ENCODE measurements at places on chromosomes 5 and 9. TPM values are rescaled to one million over a fixed set of nuclear protein-coding genes. Genes with fewer than 3 reads are reported as not detected.

DNA sequence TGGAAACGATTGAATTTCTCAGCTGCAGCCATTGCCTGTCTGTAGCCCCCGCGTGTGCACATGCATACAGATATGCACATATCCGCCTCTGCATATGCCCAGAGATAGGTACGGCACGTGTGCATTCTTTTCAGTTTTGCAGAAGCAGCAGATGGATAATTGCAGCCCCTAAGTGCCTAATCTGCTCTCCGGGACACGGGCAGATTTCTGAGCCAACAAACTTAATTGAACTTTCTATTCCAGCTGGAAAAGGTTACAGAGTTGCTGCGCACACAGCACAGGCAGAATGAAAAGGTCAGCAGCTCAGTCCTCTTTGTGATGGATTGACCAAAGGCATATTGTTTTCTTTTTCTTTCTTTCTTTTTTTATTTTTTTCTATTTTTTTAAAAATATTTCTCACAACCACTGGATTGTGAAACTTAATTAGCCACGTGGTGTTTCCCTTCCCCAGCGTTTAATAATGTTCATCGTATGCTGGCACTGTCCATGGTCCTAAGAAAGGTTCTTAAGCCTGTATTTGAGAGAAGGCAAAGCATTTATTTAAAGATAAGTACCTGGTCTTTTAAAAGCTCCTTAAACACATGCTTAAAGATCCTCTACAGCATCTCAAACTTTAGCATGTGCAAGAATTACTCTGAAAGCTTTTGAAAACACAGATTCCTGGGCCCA is 270.2 kb upstream of the BRINP1 start:
- no peak overlapping the region for H3K4me3 ChIP-seq
- no peaks in the 10 kb centered on the region for H3K36me3 ChIP-seq
- no peaks in the 10 kb centered on the region for H3K27me3 ChIP-seq
- H3K27ac ChIP-seq = no peak overlapping the region
- peak; percentile 20 for DNase-seq
- H3K4me1 ChIP-seq = no peaks in the 10 kb centered on the region

GRCh38 chr9:95494022-95494415 is 22.8 kb downstream of the PTCH1 start:
- H3K36me3 ChIP-seq = no peaks in the 10 kb centered on the region
- no peak for DNase-seq
- no peaks in the 10 kb centered on the region for H3K4me1 ChIP-seq
- no peak overlapping the region for H3K4me3 ChIP-seq
- H3K27ac ChIP-seq = peak overlapping the region; percentile 39
- H3K27me3 ChIP-seq = no peaks in the 10 kb centered on the region

DNA sequence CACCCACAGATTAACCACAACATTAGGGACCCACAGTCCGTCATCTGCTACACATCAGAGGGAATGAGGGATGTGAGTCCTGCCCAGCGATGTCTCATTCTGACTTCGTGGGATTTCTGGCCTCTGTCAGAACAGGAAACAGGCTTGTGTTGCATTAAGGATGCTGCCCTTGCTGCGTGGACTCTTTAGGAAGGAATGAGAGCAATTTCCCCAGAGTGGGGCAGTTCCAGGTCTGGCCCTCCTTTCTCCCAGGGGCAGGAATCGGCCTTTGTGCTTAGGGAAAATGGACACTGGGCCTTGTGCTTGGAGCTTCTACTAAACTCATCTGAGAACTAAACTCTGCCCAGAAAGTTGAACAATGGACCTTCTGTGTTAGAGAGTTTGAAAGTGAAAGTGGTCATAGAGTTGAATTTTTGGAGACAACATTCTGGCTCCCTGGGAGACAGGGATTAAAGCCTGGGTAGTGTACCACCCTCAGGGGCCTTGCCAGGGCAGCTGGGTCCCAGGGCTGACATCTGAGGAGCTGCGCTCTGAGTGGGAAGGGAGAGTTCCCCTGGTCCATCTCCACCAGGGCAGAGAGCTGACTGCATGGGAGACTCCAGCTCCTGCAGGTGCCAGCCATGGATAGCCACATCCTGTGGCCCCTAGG is 37.8 kb upstream of the S1PR3 start:
- H3K27me3 ChIP-seq = no peaks in the 10 kb centered on the region
- H3K4me3 ChIP-seq = no peak overlapping the region
- DNase-seq = no peak
- H3K4me1 ChIP-seq = peaks cover 15% of the 10 kb centered on the region

GRCh38 chr9:107137495-107138202 is 145.4 kb upstream of the RAD23B start:
- H3K36me3 ChIP-seq = no peaks in the 10 kb centered on the region
- H3K4me1 ChIP-seq = no peaks in the 10 kb centered on the region
- no peak overlapping the region for H3K4me3 ChIP-seq
- no peak overlapping the region for H3K27ac ChIP-seq

DNA sequence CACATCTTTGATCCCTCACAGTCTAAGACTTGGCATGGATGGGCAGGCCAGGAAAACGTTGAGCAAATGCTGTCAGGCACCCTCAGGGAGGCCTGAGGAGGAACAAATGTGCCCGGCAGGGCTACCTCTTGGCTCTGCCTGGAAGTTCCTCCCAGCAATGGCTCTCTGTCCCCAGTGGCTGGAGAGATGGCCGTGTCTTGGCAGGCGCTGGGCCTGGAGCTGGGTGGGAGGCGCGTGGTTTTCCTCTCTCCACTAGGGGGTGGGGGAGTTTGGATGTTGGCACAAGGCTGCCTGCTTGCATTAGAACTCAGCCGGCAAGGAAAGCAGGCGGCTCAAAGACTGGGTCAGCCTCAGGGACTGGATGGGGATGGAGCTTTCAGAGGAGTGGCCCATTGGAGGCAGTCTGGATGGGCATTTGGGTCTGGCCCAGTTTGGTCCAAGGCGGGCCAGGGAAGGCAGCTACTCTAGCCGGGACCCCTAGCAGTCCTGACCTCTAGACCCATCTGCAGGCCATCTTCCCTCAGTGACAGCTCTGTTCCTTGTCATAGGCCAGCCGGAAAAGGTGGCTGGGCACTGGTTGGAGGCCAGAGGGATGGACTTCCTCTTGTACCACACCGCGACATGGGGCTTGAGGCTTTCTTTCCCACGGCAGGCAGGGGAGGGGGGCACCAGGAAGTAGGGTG is 68.2 kb upstream of the STC2 start:
- peak; percentile 15 for DNase-seq
- H3K27ac ChIP-seq = no peak overlapping the region
- no peak overlapping the region for H3K4me3 ChIP-seq
- H3K4me1 ChIP-seq = no peaks in the 10 kb centered on the region
- no peaks in the 10 kb centered on the region for H3K36me3 ChIP-seq

DNA sequence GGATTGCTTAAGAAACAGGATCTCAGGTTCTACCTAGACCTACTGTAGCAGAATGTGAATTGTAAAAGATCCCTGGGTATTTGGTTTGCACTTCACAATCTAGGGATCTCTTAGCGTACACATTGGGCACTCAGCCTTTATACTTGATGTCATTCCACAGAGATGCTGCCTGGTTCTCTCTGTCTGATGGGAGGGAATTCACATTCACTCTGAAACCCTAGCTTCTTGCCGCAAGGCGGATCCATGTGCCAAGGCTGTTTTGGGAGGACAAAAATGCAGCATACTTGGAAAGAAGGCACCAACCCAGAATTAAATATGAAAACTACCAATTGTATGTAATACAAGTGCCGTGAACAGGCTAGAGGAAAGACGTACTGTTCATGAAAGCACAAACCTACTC is 323.0 kb downstream of the EBF1 start:
- H3K27ac ChIP-seq = peak overlapping the region; percentile 93
- H3K27me3 ChIP-seq = peaks cover 25% of the 10 kb centered on the region
- DNase-seq = no peak
- H3K4me3 ChIP-seq = no peak overlapping the region

Gene NDOR1
- 18.0 TPM for total RNA-seq

Gene TNFSF8
- total RNA-seq = not detected

Gene PCDHGA2
- total RNA-seq = 0.33 TPM
